ENCODE measurements at places on chromosomes 1 and 21.
A peak's percentile ranks its signal among the peaks of the same experiment; 100 is the strongest.

DNA sequence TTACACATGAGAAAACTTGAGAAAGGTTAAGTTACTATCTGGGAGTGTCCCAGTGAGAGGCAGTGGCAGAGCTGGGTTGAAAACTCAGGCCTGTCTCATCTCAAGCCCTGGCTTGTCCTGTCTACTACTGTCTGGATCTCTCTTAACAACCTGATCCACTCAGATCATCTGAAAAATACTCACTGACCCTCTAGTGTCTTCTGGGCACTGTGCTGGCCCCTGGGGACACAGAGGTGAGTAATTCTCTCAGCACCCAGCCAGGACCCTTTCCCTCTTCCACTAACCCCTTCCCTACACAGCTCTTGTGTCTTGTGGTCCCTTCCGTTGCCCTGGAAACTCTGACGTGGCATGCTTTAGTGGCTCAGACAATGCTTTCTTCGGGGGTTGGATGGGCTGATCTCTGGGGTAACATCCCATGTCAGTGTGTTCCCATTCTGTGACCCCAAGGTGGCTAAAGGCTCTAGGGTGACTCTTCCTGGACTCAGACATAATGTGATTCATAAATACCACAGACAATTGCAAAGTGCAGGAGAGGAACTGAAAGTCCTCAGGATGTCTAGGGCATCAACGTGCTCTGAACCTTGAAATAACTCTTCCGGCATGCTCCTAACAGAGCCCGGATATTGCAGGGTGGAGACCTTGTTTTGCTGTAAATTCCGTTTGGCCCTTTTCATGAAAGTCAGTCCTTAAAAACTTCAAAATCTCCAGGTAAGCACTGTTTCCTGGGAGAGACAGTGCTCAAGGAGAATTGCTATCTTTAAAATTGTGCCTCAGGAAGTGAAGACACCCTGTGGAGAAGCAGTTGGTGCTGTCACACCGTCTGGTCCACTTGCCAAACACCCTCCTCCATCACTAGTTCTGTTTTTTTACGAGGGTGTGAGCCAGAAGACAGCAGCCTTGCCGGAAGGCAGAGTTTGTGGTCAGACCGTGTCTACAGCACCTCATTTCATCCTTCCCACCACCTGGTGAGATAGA lies 4.0 kb downstream of the SHISAL2A start:
- peak; percentile 60 for DNase-seq

GRCh38 chr1:240508950-240509349 lies 103.0 kb downstream of the GREM2 start:
- DNase-seq, result no peak

- DNase-seq, result no peak
Observed at GRCh38 chr1:19333587-19334354, 21.6 kb downstream of the SLC66A1 start.

DNA sequence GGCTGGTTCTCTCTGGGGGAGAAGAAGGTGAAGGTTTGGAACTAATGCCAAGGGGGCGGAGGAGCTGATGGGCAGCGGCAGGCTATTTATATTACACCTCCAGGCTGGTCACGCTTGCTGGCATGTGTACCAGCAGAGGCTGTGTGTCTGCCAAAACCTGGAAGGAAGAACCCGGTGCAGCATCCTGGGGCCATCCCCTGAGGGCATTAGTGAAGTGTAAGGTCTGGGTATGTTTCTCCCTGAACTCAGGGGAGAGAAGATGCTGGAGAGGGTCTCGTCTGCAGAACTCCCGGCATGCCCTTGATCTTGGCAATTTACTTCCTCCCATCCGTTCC lies 5.3 kb downstream of the DISP3 start:
- DNase-seq, result no peak

- DNase-seq, result no peak
Observed at GRCh38 chr1:220451532-220451931, 76.4 kb upstream of the MARK1 start.

GRCh38 chr1:25083481-25084345 lies 148.6 kb downstream of the SYF2 start:
- DNase-seq, result no peak

DNA sequence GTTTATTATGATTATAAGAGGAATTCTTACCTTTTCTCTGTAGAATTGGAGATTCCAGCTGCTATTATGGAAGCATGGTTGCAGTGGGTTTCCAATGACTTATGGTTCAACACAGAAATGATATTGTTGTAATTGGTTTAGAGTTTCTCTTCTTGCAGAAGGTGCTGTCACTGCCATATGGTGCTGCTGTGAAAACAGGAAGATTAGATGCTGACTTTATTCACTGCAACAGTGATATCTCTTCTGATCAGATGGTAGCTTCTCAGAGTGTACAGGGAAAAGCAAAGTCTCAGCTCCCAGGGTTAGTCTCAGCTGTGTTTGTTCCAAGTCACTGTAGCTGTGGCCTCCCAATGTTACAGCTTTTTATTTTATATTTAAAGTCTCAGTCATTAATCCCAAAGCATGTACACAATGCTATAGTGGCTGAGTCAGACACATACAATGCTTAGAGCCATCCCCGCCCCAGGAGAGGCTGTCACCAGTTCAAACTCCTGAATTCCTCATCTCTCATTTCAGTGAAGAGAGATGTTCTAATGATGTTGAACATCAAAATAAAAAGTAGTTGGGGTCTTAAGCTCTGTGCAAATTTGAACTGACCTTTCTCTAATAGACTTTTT lies 42.7 kb upstream of the RGS2 start:
- no peak for DNase-seq

- DNase-seq, result no peak
Observed at GRCh38 chr1:191852907-191853306, 305.4 kb upstream of the RGS18 start.

- DNase-seq, result no peak
Observed at GRCh38 chr1:165408518-165408917, 36.4 kb downstream of the RXRG start.

- no peak for DNase-seq
Observed at GRCh38 chr1:194209920-194210319, 1023.5 kb upstream of the B3GALT2 start.

GRCh38 chr1:248873409-248873992 lies 14.6 kb upstream of the ZNF692 start:
- DNase-seq, result peak; percentile 92

GRCh38 chr1:78721136-78721535 lies 71.5 kb downstream of the IFI44 start:
- DNase-seq, result no peak

DNA sequence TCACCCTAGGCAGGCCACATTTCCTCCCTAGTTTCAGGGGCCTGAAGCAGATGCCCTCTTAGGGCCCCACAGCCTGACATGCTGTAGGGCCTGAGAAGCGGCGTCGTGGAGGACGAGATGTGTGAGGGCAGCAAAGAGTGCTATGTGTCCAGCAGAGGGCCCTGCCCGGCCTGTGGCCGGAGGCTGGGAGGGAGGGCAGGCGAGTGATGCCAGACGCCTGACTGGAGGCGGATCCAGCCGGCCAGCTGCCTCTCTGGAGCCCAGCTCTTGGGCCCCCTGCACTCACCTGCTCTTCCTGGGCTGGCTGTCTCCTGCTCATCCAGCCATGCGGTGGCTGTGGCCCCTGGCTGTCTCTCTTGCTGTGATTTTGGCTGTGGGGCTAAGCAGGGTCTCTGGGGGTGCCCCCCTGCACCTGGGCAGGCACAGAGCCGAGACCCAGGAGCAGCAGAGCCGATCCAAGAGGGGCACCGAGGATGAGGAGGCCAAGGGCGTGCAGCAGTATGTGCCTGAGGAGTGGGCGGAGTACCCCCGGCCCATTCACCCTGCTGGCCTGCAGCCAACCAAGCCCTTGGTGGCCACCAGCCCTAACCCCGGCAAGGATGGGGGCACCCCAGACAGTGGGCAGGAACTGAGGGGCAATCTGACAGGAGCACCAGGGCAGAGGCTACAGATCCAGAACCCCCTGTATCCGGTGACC lies at the start of gene GPR37L1:
GPR37L1 (plus strand) TSS at position 279 of the 697 bp plus-strand sequence; CDS start at position 326, 47 bp downstream.
- no peak for DNase-seq

DNA sequence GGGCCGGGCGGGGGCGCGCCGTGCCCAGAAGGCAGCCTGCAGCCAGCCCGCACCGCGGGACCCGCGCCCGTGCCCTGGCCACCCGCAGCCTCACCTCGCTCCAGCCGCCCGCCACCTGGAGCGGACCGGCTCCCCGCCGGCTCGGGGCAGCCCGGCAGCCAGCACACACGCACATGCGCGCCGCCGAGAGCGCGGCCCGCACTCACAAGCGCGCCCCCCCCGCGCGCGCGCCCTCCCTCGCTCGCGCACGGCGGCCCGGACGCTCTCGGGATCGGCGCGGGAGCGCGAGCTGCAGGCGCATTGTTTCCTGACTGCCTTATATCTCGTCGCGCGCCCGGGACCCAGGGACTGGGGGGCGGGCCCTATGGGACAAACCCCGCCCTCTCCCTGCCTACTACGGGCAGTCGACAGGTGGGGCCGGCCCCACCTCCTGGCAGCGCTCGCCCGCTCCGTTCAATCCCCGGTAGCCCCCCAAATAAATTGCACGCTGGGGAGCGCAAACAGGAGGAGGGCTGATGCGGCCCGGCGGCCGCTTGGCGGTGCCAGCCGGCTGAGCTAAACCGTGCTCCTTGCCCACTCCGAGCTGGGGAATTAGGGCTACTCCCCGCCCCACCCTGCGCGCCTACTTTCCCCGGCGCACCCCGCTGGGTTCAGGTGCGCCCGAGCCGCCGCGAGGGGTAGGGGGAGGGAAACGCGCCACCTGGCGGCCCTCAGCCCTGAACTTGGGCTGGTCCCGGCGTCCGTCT lies at the start of gene MYCL:
MYCL (minus strand) TSS at position 204 of the 746 bp plus-strand sequence. CDS start 483 bp downstream, outside the sequence.
- peak; percentile 54 for DNase-seq

All from activated T-cell treated with anti-CD3 and anti-CD28 coated beads for 4 hours (primary cell).